ENCODE measurements at places on chromosomes 1 and 21.
A peak's percentile ranks its signal among the peaks of the same experiment; 100 is the strongest.

DNA sequence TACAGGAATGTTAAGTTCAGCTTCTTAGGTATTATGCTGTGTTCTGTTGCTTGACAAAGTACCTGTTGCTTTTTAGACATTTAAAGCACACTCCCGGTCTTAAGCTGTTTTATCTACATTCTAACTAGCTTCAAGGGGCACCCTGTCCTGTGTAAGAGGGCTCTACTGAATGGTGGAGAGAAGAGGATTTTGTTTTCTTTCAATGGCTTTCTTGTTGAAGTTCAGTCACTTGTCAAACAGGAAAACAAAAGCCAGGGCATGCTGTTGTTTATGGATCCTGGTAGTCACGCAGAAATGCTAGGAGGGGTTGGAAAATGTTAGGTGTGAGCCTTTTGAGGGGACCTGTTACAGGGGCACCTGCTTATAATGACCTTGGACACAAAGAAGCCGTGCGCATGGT lies 30.7 kb downstream of the PGM1 start:
- DNase-seq: no peak

GRCh38 chr1:222107975-222108374 lies 366.1 kb upstream of the DUSP10 start:
- no peak for DNase-seq

- DNase-seq: no peak
Observed at GRCh38 chr1:8494681-8495080, 176.8 kb downstream of the SLC45A1 start.

GRCh38 chr1:93328809-93329760 lies 16.6 kb upstream of the DR1 start:
- peak; percentile 81 for DNase-seq

DNA sequence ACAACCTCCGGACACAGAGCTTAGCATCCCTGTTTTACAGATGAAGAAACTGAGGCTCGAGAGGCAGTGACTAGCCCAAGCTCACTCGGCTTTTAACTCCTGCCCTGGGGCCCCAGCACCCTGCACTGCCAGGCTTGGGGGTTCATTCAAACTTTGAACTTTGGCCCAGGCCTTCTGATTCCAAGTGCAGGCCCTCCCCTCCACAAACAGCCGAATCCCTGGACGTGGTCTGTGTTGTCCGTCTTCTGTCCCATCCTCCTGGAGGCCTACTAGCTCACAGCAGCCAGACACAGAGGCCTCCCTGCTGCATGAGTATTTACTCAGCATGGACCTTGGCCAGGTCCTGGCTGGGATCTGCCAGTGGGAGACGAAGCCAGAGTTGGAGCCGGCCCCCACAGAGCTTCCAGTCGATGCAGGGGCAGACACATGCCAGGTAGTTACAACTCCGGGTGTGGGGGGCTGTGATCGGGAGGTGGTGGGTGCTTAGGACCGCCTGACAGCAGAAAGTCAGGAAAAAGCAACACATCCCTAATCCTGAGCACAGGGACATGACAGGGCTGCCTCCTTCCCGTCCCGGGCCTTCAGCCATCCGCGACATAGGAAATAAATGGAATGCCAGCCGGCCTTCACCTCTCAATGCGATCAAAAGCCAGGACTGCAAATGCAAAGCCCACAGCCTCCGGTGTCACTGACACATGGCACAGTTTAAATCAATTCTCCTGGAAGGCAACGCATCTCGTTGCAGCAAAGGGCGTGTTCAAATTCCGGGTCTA lies 7.4 kb downstream of the IFFO2 start:
- DNase-seq: peak; percentile 86

DNA sequence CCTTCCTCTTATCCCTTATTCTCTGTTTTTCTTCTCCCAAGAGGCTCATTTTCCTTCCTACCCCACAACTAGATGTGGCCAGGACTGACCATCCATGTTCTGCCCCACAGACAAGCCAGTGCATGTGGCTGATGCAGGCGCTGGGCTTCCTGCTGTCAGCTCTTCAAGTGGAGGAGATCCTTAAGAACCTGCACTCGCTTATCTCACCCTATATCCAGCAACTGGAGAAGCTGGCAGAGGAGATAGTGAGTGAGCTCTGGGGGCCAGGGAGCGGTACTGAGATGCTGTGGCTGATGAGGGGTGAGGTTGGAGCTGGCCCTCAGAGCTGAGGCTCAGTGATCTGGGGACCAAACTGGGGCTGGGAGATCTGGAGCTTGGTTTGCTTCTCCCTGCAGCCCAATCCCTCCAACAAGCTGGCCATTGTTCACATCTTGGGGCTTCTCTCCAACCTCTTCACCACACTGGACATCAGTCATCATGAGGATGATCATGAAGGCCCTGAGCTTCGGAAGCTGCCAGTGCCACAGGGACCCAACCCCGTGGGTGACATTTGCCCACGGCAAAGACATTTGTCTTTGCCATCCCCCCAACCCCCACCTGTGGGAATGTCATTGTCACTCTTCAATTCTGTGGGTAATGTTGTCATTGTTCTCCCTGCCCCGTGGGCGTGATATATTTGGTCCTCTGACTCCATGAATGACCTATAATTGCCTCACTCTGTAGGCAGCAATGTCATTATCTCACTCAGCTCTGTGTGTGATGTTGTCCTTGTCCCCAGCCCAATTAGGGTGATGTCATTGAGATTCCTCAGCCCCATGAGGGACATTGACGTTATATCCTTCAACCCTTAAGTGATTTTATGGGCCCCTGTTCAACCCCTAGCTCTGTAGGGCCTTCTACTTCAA lies 11.2 kb upstream of the DPH2 start:
- DNase-seq: no peak

DNA sequence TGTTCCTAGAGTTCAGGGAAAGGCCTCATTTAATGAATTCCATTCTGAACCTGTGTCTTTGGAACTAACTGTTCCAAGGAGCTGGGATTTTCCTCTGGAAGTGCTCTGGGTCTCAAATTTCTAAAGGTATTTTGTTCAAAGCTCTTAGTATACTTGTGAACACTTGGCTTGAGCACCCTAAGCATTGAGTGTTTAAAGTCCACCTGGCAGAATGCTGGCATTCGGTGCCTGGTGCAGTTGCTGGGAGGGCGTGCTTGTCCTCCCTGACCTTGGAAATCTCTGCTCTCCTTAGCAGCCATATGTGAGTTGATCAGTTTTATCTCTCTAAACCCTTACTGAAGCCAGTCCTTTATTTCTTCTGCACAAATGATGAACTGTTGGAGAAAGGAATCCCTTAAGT lies 3.0 kb downstream of the MTARC2 start:
- DNase-seq: no peak

- DNase-seq: no peak
Observed at GRCh38 chr1:52423771-52424170, 19.4 kb downstream of the PRPF38A start.

DNA sequence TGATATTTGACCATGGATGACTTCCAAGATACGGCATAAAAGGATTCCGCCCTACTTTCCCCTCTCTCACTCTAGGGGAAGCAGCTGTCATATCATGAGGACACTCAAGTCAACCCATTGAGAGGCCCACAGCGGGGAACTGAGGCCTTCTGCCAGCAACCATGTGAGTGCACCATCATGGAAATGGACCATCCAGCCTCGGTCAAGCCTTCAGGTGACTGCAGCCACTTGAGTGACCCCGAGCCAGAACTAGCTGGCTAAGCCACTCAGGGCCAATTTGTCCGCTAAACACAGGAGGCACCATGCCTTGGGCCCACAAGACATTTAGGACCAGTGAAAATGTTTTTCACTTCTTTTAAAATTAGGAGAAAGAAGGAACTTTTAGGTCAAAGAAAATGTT lies 11.1 kb upstream of the GJB5 start:
- DNase-seq: no peak

GRCh38 chr1:40981691-40982448 lies 2.4 kb downstream of the CTPS1 start:
- peak; percentile 72 for DNase-seq

- DNase-seq: peak; percentile 72
Observed at GRCh38 chr1:152869808-152870419, 8.2 kb upstream of the SMCP start.

DNA sequence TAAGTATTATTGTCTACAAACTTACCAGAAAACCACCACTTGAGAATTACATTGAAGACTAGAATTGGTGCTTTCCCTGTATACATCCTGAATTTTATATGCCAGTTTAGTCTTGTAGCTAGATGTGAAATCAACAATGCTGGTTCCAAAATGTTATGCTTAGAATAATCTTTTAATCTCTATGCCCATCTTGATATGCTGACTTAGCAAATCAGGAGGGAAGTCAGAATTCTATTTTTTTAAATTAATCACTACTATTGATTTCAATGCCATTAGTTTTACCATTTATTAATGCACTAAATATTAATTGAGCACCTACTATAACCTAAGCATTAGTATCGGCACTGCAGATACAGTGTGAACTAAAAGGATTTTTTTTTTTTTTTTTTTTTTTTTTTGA lies 641.6 kb upstream of the ADGRL4 start:
- no peak for DNase-seq

GRCh38 chr1:178230881-178231409 lies 137.0 kb downstream of the RASAL2 start:
- DNase-seq: no peak

- DNase-seq: no peak
Observed at GRCh38 chr1:43267818-43268425, 1.9 kb upstream of the TMEM125 start.

GRCh38 chr1:101077849-101078248 lies 52.3 kb upstream of the DPH5 start:
- DNase-seq: no peak

DNA sequence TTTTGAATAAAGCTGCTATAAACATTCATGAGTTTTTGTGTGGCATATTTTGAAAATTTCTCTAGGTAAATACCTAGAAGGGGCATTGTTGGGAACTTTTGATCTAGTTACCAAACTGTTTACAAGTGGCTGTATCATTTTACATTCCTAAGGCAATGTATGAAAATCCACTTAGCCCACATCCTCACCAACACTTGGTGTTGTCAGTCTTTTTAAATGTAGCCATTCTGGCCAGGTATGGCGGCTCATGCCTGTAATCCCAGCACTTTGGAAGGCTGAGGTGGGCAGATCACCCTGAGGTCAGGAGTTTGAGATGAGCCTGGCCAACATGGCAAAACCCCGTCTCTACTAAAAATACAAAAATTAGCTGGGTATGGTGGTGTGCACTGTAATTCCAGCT lies 5.9 kb upstream of the KCNE2 start:
- no peak for DNase-seq

GRCh38 chr1:179129702-179130473 lies 48.0 kb downstream of the TOR3A start:
- DNase-seq: peak; percentile 56

DNA sequence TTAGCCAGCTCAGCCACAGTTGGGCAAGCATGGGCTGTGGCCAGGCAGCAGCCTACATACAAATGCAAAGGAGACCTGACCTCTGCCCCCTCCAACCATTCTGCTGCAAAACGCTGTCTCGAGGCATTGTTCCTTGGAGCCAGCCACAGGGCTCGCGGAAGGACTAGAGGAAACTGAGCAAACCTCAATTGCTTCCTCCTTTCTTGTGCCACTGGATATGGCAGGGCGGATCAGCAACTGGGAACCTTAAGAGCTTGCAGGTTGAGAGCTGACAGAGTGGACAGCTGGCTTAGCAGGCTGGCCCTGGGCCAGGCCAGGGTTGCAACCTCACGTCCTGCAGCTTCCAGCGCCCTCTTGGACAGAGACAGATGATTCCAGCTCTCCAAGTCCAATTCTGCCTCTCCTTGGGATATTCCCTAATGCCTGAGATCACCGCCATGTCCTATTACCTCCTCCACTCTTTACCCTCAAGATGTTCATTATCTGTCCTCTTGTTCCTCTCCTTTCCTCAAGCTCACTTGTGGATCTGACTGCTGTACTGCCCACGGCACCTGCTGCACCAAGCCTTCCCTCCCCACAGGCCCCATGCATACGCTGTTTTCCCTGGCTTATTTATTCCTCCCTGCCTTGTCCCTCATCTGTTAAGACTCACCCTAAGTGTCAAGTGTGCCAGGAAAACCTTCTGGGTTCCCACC lies 67.5 kb downstream of the SDC3 start:
- DNase-seq: no peak

- DNase-seq: peak; percentile 57
Observed at GRCh38 chr1:172977296-172978017, 73.3 kb downstream of the TNFSF18 start.

DNA sequence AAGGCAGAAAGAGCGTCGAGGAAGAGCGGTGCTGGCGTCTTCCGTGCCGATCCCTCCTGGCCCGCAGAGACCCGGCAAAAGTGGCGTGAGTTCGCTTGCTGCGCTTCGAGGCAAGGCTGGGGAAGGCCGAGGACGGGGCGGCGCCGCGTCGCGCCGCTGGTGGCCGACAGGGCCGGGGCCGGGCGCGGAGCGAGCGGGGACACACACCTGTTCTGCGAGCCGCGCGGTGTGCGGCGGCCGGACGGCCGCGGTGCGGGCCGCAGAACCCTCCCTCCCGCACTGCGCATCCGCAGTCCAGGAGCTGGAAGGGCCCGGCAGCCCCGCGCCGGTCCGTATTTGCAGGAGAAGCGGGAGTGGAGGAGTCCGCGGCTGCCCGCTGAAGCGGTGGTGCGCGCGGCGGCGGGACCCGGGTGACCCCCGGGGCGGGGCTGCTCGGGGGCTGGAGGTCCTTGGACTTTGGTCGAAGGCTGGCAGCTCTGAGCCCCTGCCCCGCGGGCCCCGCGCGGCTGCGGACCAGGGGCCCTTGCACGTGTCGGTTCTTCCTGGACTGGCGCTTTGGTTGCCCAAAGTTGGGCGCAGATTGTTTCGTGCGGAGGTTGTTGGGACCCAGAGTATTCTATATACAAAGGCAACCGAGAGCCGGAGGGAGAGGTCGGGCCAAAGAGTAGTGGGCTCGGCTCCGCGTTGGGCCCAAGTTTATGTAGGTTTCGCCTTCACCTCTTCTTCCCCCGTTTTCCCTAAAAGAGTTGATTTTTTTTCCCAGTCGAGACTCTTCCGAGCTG lies 2.6 kb downstream of the RNF220 start:
- no peak for DNase-seq

DNA sequence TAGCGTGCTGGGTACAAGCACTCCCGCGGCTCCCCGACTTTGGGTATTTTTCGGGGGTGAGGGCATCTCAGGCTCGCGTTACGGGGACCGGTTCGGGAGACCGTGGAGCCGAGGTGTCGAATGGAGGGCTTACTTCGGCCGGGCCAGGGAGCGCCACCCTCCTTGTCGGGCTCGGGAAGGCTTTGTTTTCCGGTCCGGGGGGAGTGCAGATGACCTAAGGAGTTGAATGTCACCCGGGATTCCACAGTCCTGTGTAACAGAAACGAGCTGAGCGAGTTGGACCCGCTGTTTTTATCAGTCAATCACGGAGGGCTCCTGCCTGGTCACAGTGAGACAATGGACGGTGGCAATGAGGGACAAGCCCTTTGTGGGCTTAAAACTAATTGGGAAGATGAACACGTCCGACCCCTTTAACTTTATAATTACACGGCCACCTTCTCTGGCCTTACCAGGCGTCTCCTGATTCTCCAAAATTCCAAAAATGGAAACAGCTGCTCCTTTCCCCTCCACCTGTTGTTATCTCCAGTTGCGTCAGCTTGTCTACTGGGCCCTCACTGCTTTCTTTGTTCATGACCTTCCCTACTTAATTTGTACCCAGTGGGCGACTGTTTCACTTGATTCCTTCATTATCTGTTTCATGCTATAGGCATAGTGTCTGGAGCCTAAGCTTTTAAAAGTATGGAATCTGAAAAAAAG lies 929 bp upstream of the TRIM45 start:
- DNase-seq: no peak

Data from EH (cell line).